ENCODE measurements at places on chromosomes 7 and 10.

GRCh38 chr7:104943502-104944343, 70.3 kb upstream of the KMT2E start:
- DNase-seq: peak; percentile 67

GRCh38 chr7:44403775-44404174, 78.4 kb upstream of the CAMK2B start:
- DNase-seq: no peak

DNA sequence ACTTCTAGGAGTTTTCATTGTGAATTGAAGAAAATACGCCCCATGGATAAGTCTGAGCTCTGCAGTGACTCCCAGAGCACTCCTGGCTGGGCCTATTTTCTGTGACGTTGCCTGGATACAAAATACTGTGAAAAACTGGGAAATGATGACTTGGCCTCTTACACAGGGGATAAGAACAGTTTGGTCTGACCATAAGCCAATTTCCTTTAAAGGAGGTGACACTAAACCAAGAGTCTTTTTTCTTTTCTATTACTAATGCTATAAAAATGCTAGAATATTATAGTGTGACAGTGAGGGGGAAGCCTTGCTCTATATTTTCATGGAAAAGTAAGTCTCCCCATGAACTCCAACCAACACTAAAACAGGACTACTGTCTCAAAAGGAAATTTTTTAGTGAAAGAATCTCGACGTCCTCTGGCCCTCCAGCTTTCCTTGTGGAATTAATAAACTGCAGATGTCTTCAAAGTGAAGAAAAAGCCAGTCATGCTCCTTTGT, 45.5 kb downstream of the MYOF start:
- peak; percentile 44 for DNase-seq

GRCh38 chr10:14879124-14879927, 660 bp downstream of the SUV39H2 start:
- peak; percentile 14 for DNase-seq
